Non-pigmented ciliary epithelial cell (primary cell): ENCODE measurements at places on chromosomes 16 and 17.

- no peak for DNase-seq
These were observed 51.7 kb downstream of the ZFPM1 start for GRCh38 chr16:88504489-88505404.

GRCh38 chr17:55898195-55898594, 147.3 kb downstream of the PCTP start:
- no peak for DNase-seq

DNA sequence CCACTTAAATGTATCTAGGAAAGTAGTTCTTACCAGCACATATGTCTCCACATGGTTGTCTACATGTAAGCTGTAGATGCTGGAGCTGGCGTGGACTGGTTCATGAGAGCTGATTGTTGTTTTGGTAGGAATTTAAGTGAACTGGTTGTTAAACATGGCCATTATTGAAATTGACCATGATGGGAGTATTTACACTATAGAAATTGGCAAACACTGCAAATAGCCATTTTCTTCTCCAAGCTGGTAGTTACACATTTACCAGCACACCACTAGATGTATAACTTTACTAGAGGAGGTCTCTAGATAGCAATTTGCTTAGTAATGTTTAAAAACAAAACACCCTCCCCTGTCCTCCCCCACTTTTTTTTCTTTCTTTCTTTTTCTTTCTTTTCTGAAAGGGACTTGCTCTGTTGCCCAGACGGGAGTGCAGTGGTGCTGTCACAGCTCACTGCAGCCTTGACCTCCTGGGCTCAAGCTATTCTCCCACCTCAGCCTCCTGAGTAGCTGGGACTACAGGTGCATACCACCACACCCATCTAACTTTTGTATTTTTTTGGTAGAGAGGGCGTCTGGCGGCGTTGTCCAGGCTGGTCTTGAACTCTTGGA, 24.2 kb downstream of the IGSF6 start:
- DNase-seq, result no peak

- no peak for DNase-seq
These were observed 14.6 kb downstream of the CCDC57 start for GRCh38 chr17:82198092-82198491.

- no peak for DNase-seq
These were observed 21.7 kb downstream of the KRT23 start for GRCh38 chr17:40915721-40916256.
